Stimulated activated CD8-positive, alpha-beta memory T cell treated with anti-CD3 and anti-CD28 coated beads, Interleukin-2, amount 100 ng/mL, for 1 hour (primary cell): ENCODE measurements at places on chromosomes 2 and 18.
A peak's percentile ranks its signal among the peaks of the same experiment; 100 is the strongest.

DNA sequence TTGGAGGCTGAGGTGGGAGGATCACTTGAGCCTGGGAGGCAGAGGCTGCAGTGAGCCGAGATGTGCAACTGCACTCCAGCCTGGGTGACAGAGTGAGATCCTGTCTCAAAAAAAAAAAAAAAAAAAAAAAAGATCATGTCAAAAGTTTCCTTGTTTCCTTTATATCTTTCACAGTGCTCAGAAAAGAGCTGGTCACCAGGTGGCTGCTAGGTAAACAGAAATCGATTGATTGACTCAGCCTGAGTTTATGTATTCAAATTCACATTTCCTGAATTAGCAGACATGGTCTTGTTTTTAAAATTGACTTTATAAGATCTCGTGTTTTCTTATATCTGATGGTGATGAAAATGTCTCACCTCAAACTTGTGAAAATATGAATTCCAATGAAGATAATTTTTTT is 261.8 kb upstream of the FANCL start:
- DNase-seq: no peak

DNA sequence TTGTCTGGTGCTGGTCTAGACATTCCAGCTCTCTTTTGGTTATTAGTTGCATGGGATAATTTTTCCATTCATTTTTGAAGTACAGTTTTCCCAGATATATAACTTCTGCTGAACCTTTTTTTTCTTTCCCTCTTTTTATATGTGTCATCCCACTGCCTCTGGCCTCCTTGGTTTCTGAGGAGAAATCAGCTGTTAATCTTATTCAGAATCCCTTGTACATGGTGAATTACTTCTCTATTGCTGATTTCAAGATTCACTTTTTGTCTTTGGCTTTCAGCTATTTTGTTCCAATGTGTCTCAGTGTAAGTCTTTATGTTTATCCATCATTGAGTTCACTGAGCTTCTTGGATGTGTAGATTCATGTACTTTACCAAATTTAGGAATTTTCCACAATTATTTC is 99.7 kb downstream of the ARHGEF4 start:
- no peak for DNase-seq

GRCh38 chr2:3491716-3492474 is 27.4 kb downstream of the ADI1 start:
- DNase-seq: no peak

GRCh38 chr2:55490554-55490953 is 29.0 kb upstream of the CFAP36 start:
- no peak for DNase-seq

- DNase-seq: no peak
These were observed 99.7 kb upstream of the UGP2 start for GRCh38 chr2:63741884-63742579.

DNA sequence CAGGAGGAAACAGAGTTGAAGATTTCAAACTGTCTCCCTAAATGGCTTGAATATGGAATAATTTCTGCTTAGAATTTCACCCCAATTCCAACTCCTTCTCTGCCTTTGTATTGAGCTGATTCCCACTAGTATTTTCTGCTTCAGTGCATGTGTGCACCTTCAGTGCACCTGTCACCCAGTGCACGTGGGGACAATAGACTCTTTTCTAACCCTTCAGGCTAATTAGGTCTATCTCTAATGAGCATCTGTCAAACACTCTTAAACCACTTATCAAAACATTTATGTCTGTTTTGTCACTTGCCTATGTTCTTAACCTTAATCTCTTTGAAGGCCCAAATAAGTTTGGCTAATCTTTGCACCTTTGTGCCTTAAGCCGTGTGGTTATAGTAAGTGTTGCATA is 232.0 kb upstream of the NETO1 start:
- no peak for DNase-seq

- no peak for DNase-seq
These were observed 80.4 kb upstream of the RND3 start for GRCh38 chr2:150567771-150568301.

DNA sequence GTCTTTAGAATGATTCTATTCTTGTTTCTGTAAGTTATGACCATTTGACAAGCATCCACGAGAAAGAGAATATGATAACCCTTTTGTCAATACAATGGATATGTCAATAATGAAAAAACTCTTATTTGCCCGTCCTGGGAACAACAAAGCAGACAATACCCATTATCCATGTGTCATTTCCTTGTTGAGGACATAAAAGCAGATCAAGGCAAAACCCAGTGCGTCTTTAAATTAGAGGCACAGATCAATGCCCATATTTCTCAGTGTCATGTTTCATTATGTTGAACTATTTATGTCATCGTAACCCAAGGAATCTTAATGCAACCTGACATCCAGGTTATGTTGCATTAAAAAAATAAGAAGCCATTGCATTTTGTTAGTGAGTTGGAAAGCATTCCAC is 365.0 kb upstream of the CELF4 start:
- DNase-seq: no peak

- DNase-seq: no peak
These were observed 134.4 kb upstream of the SLC1A4 start for GRCh38 chr2:64854773-64855237.

DNA sequence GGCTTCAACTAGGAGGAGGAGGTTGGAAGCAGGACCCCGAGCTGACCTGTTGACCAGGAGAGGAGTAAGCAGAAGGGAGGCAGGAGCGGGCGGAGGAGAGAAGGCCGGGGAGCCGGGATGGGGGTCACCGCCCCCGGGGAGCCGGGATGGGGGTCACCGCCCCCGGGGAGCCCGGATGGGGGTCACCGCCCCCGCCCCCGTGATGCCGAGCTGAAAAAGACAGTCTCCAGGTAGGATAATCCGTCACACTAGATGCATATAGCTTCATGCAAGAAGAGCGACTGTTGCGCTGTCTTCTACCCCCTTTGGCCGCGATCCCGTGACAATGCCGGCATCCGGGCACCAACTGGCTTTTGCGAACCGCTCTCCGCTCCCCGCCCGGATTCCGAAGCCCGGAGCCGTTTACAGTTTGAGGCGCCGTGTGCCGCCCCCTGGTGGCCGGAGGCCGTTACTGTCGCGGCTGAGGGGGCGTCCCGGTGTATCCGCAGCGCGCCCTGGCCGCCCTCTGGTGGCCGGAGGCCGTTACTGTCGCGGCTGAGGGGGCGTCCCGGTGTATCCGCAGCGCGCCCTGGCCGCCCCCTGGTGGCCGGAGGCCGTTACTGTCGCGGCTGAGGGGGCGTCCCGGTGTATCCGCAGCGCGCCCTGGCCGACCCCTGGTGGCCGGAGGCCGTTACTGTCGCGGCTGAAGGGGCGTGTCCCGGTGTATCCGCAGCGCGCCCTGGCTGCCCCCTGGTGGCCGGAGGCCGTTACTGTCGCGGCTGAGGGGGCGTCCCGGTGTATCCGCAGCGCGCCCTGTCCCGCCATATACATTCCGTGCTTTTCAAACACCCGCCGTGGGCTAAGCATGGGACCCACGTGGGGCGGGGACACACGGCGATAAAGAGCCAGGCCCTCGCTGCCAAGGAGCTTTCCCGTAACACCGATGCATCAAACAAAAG is 89.6 kb downstream of the ACTR3 start:
- DNase-seq: peak; percentile 2

DNA sequence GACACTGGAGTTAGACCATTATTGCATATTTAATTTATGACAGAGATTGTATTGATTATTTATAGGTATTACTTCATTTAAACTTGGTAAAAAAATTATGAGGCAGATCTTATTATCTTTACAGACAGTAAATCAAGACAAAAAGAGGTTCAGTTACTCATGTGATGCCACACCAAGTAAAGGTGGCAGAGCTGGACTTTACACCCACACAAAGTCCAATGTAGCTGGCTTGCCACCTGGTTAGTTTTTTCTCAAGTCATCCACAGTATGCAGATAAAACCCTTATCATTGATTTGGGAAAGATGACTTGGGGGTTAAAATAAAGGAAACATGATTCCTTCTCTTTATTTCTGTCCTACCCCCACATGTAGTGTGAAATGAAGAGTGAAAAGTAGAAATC is 137.2 kb downstream of the CNTNAP5 start:
- DNase-seq: no peak

GRCh38 chr2:86825036-86825692 is 34.5 kb upstream of the CD8A start:
- no peak for DNase-seq

DNA sequence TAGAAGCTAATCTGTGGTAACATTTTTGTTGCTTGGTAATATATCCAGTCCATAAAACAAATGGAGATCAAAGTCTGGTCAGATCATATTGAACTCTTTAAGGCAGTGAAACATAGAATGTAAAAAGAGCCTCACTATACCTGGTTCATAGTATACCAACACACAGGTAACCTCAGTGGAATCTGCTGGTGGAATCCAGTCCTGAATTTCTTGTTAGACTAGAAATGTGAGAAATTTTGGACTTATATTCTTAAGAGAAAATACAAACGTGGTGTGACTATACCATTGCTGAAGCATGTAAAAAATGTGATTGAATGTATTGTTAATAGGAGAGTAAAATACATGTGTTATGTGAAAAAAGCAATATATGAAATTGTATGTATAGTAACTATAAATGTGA is 46.1 kb upstream of the GRHL1 start:
- no peak for DNase-seq

GRCh38 chr2:75288760-75289159 is 89.4 kb upstream of the TACR1 start:
- no peak for DNase-seq

GRCh38 chr2:47310801-47311560 is 92.0 kb upstream of the MSH2 start:
- no peak for DNase-seq

GRCh38 chr2:111673526-111673925 is 210.5 kb downstream of the ANAPC1 start:
- DNase-seq: no peak

DNA sequence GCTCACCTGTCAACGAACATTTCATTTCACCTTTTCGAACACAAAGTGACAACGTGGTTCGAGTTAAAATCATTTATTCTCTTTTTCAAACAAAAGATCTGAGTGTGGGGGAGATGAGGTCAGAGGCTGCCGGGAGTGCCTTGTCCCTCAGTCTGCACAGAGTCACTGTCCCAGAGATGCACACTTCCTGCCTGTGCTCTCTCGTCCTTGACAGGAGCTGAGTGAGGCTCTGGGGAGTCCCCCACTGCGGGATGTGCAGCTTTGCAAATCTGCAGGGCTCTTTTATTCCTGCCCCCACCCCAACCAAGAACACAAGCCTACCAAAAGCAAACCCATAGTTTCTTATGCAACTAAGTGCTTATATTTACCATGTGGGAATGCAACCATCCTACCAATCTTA is 497.8 kb downstream of the EIPR1 start:
- no peak for DNase-seq

DNA sequence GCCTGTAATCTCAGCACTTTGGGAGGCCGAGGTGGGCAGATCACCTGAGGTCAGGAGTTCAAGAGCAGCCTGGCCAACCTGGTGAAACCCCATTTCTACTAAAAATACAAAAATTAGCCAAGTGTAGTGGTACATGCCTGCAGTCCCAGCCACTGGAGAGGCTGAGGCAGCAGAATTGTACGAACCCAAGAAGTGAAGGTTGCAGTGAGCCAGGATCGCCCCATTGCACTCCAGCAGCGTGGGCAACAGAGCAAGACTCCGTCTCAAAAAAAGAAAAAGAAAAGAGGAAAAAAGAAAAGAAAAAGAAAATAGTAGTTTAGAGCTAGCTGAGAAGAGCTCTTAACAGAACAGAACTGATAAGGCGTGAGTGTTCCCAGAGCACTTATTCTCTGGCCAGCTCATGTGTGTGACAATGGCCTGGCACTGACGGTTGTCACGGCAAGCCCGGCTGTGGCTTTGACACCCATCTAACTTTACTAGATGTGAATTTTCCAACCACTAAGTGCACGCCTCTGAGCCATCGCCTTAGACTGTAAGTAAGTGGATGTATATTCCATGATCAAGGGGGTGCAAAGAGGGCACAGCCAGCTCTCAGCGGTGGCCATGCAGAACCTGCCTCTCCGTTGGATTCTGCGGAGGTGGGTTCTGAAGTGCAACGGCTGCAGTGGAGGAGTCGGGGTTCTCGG is 80.0 kb downstream of the ZNF516 start:
- no peak for DNase-seq

DNA sequence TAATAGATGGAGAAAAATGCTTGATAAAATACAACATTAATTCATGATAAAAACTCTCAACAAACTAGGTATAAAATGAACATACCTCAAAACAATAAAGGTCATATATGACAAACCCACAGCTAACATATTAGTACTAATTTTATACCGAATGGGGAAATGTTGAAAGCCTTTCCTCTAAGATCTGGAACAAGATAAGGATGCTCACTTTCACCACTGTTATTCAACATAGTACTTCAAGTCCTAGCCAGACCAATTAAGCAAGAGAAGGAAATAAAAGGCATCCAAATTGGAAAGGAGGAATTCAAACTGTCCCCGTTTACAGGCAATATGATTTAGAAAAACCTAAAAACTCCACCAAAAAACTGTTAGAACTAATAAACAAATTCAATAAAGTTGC is 61.5 kb upstream of the CTIF start:
- no peak for DNase-seq

DNA sequence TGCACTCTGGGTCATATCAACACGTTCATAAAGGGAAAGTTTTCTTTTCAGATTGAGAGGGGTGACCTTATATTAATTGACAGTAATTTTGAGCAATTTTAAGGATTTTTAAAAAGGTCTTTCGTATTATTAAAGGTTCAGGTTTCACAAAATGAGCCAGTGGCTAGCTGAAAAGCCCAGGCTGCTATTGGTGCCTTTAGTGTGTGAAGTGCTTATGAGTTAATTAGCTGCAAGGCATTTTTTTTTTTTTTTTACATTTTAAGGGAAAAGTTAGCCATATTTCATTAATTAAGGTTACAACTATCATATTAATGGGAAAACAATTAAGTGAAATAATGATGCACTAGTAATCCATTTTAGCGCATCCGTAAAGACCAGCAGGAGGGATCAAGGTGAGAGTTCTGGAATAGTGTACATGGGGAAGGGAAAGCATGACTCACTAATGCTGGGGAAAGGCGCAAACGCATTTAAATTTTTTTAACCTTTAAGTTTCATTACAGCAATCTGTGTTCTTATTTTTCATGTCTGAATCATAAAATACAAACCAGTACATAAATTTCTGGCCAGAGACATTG is 200.0 kb downstream of the ZNF407 start:
- no peak for DNase-seq

DNA sequence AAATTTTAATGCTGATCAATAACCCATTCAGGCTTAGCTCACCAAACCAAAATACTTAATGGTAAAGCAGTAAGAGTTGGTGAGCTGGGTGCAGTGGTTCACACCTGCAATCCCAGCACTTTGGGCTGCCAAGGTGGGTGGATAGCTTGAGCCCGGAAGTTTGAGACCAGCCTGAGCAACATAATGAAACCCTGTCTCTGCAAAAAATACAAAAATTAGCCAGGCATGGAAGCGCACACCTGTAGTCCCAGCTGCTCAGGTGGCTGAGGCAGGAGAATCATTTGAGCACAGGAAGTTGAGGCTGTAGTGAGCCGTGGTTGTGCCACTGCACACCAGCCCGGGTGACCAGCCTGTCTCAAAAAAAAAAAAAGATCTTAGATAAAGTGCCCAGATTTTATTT is 35.7 kb upstream of the MPP4 start:
- DNase-seq: no peak

- DNase-seq: no peak
These were observed 23.4 kb upstream of the UGP2 start for GRCh38 chr2:63818271-63818670.

- no peak for DNase-seq
These were observed 30.1 kb downstream of the MOCOS start for GRCh38 chr18:36217348-36217747.
